ENCODE measurements at places on chromosomes 11 and 22.

DNA sequence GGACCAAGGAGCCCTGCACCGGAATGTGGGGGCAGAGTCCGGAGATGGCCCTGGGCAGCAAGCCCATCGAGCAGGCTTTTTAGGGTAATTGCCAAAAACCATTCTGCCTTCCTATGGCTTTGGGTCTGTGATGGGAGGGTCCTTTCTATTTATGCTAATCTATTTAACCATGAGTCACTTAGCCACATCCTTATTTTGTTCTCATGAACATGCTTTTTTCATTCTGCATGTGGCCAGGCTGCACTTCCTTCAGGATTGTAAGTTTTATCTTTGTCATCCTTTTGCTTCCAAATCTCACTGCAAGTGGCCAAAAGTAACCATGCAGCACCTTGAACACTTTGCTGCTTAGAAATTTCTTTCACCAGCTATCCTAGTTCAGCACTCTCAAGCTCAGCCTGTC lies 88.3 kb downstream of the EFCAB6 start:
- DNase-seq = no peak

GRCh38 chr11:59610289-59610688 lies 5.3 kb downstream of the OSBP start:
- no peak for DNase-seq

DNA sequence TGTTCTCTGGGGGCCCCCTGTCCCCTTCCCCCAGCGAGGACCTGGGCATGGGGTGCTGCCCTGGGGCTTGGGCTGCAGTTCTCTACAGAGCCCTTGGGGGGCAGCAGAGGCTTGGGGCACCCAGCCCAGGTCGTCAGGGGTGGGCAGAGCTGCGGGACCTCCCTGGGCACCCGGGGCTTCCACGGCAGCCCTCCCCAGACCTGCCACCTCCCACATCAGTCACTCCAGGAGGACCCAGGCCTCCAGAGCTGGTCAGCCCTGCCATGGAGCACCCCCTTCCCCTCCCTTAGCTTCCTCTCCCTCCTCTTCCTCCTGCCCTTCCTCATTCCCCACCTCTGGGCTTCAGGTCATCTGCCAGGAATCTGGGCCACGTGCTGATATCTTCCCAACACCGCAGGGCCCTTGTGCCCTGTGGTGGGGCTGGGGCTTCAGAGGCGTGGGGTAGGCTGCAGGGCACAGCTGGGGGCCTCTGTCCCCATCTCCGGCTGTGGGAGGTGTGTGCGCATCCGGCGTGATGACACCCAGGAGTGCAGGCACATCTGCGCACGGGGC lies 5.8 kb downstream of the TSPAN4 start:
- DNase-seq = peak; percentile 74

DNA sequence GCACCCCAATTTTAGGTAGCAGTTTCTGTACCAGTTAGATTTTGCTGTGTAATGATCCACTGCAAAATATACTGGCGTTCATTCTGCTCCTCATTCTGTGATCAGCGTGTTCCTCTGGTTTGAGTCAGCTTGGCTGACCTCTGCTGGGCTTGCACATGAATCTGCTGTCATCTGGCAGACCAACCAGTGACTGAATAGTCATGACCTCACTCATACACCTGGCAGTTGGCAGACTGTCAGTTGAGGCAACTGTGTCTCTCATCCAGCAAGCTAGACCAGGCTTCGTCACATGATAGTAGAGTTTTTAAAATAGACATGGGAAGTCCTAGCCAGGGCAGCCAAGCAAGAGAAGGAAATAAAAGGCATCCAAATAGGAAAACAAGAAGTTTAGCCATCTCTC lies 316.3 kb upstream of the LARGE1 start:
- no peak for DNase-seq

GRCh38 chr11:12185106-12185690 lies 74.8 kb downstream of the MICAL2 start:
- DNase-seq = no peak

- DNase-seq = no peak
Measured at GRCh38 chr11:72379384-72380131, 54.8 kb downstream of the CLPB start.

- DNase-seq = no peak
Measured at GRCh38 chr11:61290905-61291690, 4.0 kb downstream of the VWCE start.

DNA sequence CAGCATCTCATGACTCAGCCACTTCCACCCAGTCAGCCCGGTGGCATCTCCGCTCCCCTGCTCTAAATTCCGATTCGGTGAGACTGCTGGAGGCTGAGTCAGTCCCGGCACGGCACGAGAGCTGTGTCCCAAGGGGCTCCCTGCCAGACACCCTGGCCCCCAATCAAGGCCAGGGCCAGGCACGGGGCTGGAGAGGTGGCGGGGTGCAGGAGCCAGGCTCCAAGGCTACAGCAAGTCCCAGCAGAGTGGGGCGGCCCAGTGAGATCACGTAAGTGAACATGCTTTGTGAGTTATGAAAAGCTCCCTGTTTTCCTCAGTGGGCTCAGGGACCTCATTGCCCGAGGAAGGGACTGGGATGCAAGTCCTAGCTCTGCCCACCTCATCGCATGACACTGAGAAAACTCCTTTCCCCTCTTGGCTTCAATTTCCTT lies 3.0 kb downstream of the C11orf68 start:
- no peak for DNase-seq

- DNase-seq = no peak
Measured at GRCh38 chr11:101825531-101825930, 89.3 kb upstream of the CEP126 start.

DNA sequence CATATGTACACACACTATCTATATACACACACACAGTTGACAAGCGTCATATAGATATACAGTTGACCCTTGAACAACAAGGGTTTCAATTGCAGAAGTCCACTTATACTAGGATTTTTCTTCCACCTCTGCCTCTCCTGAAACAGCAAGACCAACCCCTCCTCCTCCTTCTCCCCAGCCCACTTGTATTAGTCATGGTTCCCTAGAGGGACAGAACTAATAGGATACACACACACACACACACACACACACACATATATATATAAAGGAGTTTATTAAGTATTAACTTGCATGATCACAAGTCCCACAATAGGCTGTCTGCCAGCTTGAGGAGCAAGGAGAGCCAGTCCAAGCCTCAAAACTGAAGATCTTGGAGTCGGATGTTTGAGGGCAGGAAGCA lies 92.9 kb downstream of the DHCR7 start:
- no peak for DNase-seq

All from NCI-H69 (cell line).